ENCODE measurements at places on chromosomes 2 and 18.

GRCh38 chr2:149021761-149022160, 16.7 kb upstream of the LYPD6B start:
- no peaks in the 10 kb centered on the region for H3K36me3 ChIP-seq
- no peak for DNase-seq
- no peak overlapping the region for H3K4me3 ChIP-seq
- peaks cover 18% of the 10 kb centered on the region for H3K4me1 ChIP-seq
- no peaks in the 10 kb centered on the region for H3K27me3 ChIP-seq

- H3K27ac ChIP-seq = no peak overlapping the region
- no peaks in the 10 kb centered on the region for H3K36me3 ChIP-seq
- DNase-seq = no peak
- no peak overlapping the region for H3K4me3 ChIP-seq
These were observed 24.1 kb downstream of the COLEC11 start for GRCh38 chr2:3619033-3619432.

GRCh38 chr2:164178835-164179465, 442.3 kb downstream of the GRB14 start:
- H3K4me3 ChIP-seq = no peak overlapping the region
- no peaks in the 10 kb centered on the region for H3K4me1 ChIP-seq
- H3K27me3 ChIP-seq = no peaks in the 10 kb centered on the region
- H3K36me3 ChIP-seq = no peaks in the 10 kb centered on the region
- DNase-seq = no peak
- H3K27ac ChIP-seq = no peak overlapping the region

- no peak for DNase-seq
- H3K27ac ChIP-seq = no peak overlapping the region
- H3K27me3 ChIP-seq = no peaks in the 10 kb centered on the region
These were observed 233.4 kb downstream of the SOCS6 start for GRCh38 chr18:70522183-70522680.

DNA sequence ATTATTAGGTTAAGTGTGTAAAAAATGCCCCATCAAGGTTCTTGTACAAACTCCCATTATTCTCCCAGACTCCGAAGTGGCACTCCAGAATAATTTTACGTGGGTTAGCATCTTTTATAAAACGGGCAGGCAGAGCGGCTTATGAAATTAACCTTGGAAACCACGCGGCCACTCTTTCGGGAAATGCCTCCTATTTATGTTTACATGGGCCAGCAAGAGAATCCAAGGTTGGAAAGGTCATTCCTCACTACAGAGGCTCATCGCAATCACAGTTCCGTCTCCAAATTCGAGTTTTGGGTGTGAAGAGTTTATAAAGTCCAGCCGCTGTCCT, 1.2 kb upstream of the IMPA2 start:
- no peaks in the 10 kb centered on the region for H3K27me3 ChIP-seq
- no peak for DNase-seq
- peaks cover 41% of the 10 kb centered on the region for H3K4me1 ChIP-seq
- H3K27ac ChIP-seq = peak overlapping the region; percentile 99
- peak overlapping the region; percentile 83 for H3K4me3 ChIP-seq

DNA sequence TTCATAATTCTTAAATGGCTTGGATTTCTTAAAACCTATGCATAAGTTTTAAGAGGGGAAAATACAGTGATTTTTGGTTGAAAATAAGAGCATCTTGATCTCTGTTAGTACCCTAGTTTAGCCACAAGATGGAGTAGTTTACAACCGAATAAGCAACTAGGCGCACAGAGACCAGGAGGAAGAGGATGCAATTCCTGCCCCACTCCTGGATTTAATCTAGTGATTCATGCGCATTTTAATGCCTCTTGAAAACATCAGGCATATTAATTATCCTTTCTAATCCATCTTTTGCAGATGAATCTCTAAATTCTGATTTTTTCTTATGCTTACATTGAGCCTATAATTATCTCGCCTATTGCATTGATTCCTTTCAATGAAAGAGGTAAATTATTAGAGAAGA, 76.7 kb downstream of the MRPS9 start:
- H3K27me3 ChIP-seq = no peaks in the 10 kb centered on the region
- no peak for DNase-seq
- H3K4me3 ChIP-seq = no peak overlapping the region
- H3K4me1 ChIP-seq = no peaks in the 10 kb centered on the region

Data from lower lobe of right lung (tissue), 2 donors.